ENCODE measurements at places on chromosomes 6 and 20. TPM values are rescaled to one million over a fixed set of nuclear protein-coding genes. Genes with fewer than 3 reads are reported as not detected.

TPD52L1 gene
- total RNA-seq = 38.1 TPM

ASF1A gene
- 15.9 TPM for total RNA-seq

ZBTB46 gene
- total RNA-seq = 30.2 TPM

SSTR4 gene
- total RNA-seq = not detected

HECA gene
- 36.2 TPM for total RNA-seq

STMND1 gene
- total RNA-seq = 0.27 TPM

C2 gene
- 25.0 TPM for total RNA-seq

B4GALT5 gene
- total RNA-seq = 36.0 TPM

TNFAIP3 gene
- 37.5 TPM for total RNA-seq

CFAP61 gene
- 0.40 TPM for total RNA-seq

GHRH gene
- total RNA-seq = not detected

DNA sequence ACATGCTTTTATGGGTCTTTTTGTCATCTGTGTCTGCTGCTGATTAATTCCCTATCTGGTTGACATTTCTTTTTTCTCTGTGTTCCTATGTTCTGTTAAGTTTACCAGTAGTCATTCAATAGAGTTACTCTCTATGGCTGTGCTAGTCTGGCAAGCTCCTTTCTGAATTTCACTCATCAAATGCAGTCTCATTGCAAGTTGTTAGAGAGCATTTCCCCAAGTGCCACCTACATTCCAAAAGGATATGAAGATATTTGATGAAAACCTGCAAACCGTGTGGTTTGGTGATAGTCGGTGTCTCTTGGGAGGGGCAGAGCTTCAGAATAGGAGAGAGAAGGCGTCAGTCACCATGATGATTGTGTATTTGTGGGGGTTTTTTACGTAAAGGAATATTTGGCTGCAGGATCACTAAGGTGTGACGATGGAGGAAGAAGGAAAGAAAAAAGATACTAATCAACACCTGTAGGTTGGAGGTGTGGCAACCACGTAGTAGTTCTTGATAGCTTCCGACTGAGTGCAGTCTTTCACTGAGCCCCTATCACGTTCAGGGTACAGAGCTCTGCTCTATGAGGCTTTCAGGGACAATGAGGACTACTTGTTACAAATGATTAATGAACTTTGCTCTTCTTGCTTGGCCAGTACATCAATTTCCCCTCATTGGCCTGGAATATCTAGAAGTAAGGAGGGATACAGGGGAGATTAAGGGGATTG, 73.1 kb upstream of the TNFAIP3 start:
- no peak for DNase-seq

DNA sequence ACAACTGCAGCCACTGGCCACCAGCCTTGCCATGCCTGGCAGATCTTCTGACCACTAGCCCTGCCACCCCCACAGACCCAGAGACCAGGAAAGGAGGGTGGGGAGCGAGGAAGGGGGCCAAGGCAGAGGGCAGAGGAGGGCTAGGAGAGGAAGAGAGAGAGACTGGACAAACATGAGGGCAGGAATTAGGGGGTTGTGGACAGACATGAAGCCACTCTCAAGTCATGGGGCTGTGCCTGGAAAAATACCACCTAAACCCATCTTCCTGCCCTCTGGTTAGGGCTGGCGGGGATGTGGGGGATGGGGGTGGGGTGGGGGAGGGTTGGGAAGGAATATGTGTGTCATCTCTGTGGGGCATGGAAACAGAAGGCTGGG, 1.4 kb upstream of the SLC29A1 start:
- no peak for DNase-seq

DNA sequence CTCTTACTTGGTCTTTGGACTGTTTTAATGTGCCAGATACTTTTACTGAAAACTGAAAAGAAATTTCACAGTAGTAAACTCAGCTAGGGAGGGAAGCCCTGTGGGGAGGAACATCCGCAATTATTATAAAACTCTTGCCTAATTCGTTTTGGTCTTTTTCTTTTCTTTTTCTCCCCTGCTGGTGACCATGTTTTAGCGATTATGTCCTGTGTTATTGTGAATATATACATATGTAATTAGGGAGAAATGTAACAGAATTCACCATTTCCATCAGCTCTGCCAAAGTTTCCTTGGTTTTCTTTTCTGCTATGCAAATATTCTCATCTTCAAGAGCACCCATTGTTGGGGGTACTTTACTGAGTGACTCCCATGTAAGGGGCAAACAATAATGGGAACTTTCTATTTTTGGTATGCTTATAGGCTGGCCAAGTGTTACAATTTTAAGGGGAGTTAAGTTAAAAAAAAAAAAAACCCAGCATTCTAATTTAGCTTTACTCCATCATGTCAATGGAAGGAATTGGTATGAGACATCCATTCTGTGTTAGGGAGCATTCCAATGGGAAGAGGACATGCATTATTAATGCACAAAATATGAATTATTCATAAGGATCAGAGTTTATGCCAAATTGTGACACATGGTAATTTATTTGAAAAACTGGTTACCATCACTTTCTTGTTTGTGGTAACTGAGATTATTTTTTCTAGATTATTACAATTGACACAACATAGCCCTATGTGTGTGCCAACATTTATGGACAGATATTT, 2.0 kb downstream of the DOK5 start:
- no peak for DNase-seq

- DNase-seq = no peak
Observed at GRCh38 chr20:53186635-53187034, 214.5 kb downstream of the TSHZ2 start.

GRCh38 chr20:41154436-41155176, 17.3 kb downstream of the PLCG1 start:
- peak; percentile 56 for DNase-seq

DNA sequence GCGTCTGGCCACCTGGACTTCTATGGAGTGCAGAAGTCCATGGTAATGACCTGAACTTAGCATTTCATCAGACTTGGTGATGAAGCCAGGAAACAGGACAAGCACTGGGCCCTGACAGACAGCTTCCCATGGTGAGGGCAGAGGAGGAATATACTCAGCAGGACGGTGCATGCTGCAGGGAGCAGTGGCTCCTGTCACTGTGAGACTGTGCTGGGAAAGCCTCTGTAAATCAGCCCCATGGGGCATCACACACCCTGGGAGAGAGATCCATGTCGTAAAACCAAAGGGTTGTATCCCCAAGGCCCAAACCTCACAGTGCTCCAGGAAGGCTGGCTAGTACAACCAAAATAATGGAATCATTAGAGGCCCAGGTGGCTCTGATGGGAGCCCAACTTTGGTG, 58.7 kb upstream of the PRND start:
- no peak for DNase-seq

DNA sequence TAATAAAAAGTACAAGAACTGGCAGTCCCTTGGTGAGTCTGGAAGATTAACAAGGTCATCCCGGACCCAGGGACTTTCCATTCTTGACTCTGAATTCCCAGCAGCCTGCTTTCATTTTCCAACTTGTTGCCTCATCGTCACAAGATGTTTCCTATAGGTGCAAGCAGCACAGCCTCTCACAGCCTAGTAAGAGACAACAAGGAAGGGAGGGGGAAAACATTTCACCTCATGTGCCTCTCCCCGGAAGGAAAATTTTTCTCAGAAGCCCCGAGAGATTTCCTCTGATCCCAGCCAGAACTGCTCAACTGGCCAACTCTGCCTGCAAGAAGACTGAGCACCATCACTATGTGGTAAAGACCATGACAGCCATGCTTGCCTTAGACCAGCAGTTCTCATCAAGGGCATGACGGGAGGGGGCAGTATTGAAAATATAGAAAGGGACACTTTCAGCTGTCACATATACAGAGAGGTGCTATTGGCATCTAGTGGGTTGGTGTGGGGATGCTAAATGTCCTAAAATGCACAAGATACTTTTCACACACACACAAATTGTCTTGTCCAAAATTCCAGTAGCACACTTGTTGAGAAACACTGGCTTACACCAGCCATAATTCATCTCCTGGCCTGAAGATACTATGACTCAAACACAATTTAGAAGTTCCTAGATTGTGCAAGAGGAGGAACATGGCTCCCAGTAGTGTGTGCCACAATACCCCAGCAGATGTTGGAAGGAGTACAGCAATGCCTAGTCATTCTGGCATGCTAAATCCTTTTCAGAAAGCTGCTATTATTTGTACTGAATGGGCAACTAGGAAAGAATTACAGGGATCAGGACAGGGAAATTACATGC, 10.8 kb upstream of the WTAP start:
- DNase-seq = no peak

GRCh38 chr6:66814156-66814555, 1107.1 kb upstream of the EYS start:
- no peak for DNase-seq

DNA sequence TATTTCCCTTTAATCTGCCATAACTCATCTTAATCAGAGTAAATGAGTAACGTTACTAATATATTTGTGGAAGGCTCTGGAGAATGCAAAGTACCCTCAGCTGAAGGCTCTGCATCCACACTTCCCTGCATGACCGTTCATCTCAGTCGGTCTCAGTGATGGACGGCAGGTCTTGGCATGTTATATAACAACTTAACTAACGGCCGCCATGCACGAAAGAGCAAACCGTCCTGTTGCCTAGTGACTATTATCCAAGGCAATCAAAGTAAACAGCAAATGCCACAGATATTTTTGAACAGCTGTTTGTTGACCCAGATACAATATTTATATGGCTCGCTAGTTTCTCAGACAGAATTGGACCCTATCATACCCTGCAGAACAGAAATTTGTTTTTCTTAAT, 194.9 kb upstream of the SMLR1 start:
- DNase-seq = no peak

GRCh38 chr20:40902661-40903060, 126.0 kb upstream of the TOP1 start:
- no peak for DNase-seq

- no peak for DNase-seq
Observed at GRCh38 chr6:135149376-135149775, 31.7 kb upstream of the MYB start.

DNA sequence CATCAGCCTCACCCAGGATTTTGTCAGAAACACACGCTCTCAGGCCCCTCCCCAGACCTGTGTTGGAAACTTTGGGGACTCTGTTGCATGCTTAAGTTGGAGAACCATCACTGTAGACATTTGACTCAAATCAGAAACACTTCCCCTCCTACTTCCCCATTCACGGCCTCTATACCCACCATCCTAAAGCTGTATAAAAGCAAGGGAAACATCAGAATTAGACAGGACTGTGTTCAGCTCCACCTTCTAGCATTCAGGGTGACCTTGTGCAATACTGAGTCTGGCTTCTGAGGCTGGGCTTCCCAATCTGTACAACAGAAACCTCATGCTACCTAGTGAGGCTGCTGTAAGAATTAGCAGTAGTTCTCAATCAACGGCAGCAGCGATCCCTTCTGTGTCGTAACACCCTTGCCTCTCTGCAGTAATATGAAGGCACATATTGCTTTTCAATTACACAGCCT, 252.3 kb downstream of the LY86 start:
- DNase-seq = no peak

GRCh38 chr6:131949909-131950766, 1.0 kb downstream of the CCN2 start:
- DNase-seq = peak; percentile 85

- no peak for DNase-seq
Observed at GRCh38 chr6:116533233-116533957, 12.1 kb downstream of the TRAPPC3L start.

- no peak for DNase-seq
Observed at GRCh38 chr6:120056085-120056484, 706.5 kb upstream of the MAN1A1 start.

- no peak for DNase-seq
Observed at GRCh38 chr20:64003960-64004725, 23.2 kb downstream of the PRPF6 start.

DNA sequence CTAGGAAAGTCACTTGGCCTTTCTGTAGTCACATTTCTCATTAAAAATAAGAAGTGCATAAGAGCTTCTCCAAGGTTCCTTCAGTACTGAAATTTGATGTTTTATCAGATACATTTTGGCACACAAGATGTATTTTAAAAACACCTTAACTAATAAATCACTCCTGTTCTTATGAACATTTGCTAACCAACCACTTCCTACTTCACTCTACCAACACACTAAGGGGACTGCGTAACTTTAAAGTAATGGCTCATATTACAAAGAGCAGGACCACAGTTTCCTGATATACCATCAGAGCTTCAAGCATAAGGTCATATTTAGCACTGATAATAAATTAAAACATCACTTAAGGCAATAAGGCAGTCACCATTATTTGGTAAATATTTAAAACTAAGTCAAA, 104.4 kb downstream of the RALGAPA2 start:
- DNase-seq = no peak

DNA sequence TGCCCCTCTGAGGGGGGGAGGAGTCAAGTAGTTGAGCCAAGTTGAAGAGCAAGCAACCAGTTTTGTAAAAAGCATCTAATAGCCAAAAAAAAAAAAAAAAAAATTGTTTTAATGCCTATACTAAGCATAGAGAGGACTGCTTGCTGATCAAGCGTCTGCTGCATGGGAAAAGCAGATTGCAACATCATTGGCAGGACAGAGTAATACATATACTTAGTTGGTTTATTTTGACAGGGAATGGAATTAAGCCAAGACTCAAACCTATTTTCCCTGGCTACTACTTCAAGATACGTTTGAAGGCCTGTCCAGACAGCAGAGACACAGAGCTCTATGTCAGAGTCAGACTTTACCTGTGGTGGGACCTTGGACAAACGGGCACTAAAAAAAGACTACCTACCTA, 120.5 kb downstream of the RTN4IP1 start:
- no peak for DNase-seq

GRCh38 chr6:167839343-167839742, 12.6 kb downstream of the AFDN start:
- no peak for DNase-seq

GRCh38 chr6:25777856-25778649, 23.5 kb downstream of the SLC17A4 start:
- no peak for DNase-seq

DNA sequence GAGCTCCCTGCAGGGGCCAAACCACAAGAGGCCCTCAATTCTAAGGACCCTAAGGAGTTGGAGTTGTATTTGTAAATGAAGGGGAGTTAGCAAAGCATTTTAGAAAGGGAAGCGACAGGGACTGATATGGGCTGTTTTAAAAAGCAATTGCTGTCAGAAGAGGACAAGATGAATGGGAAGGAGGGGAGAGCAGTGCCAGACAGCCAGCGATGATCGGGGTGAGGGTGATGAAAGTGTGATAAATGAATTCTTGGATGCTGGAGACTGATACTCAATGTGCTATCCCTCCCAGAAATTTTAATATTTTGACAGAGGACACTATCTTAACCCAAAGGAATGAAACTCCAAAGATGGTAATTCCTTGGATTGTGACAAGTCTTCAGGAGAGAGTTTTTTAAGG, 289.2 kb downstream of the CLIC5 start:
- DNase-seq = no peak

- DNase-seq = no peak
Observed at GRCh38 chr6:82057846-82058554, 189.5 kb downstream of the IBTK start.

- no peak for DNase-seq
Observed at GRCh38 chr6:39051399-39052122, 3.0 kb downstream of the GLP1R start.

DNA sequence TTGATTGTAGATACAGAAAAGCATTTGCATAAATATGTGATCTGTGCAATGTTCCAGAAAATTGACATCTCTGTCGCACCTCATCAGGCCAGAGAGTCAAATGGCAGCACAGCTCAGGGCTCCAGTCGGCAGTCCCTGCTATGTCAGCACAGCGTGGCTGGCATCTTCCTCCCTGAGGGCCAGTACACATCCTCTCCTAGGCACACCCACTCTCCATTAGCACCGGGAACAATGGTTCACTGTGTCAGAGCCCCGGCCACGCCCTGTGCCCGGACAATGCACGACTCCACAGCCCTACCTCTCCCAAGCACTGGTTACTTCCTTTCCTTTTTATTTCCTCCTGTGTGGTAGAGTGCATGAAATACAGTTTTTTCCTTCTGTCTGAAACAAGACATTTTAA, 114.9 kb downstream of the FOXC1 start:
- DNase-seq = no peak

All from sciatic nerve (tissue), 2 donors.